HuH-7 (cell line): ENCODE measurements at places on chromosomes 11 and 22.

DNA sequence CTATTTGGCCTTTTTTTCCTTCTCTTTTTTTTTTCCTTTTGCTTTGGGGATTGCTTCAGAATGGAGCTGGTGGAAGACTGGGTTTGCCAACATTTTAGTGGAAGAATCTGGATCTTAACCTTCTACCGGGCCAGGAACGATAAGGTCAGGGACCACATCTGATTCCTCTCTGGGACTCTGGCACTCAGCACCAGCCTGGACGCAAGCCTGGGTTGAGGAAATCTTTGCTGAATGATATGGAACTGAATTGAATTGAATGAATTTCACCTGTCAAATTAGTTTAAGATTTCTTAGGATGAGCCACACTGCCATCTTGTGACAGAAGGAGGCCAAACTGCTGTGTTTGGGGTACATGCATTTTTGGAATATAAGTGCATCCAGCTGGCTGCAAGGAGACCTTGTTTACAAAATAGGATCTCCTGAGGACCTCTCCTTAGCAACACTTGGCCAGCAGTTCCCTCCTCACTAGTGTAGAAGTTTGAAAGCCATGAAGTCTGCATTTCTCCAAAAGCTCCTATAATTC, 30.4 kb downstream of the TPBGL start:
- no peak for DNase-seq

GRCh38 chr11:66363805-66364535, 7.6 kb downstream of the SLC29A2 start:
- DNase-seq: peak; percentile 100

DNA sequence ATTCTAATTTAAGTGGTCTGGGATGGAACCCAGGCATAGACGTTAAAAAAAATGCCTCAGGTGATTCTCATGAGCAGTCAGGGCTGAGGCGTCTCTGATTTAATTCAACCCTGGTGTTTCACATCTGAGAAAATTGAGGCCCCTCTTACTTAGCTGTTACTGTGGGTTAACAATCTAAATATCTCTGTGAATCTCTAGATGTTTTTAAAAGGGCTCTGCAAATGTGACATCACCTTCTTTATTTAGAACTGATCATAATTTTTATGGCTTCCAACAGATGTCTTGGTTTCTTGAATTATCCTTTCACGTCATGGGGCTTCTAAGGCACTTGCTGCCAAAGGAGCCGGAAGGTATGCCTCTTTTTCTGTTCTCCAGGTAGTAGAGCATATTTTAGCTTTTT, 76.1 kb upstream of the LIN7C start:
- DNase-seq: no peak

DNA sequence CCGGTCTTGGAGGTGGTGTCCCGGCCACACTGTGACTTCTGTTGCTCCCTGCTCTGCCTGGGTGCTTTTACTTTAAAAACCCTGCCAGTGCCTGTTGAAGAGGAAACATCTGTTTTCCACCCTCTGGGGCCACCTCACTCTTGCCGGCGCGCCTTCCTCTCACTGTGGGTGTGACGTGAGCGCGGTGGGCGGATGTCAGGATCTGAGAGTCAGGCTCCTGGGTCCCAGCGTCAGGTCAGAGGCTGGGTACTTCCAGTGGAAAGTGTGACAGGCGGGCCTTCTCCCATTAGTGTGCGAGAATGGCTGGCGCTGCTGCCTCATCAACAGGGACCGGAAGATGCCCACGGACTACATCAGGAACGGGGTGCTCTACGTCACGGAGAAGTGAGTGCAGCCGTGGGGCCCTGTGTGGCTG, 54.2 kb downstream of the GRAMD4 start:
- DNase-seq: no peak

GRCh38 chr11:6505577-6506240, 8.6 kb downstream of the DNHD1 start:
- DNase-seq: peak; percentile 53

DNA sequence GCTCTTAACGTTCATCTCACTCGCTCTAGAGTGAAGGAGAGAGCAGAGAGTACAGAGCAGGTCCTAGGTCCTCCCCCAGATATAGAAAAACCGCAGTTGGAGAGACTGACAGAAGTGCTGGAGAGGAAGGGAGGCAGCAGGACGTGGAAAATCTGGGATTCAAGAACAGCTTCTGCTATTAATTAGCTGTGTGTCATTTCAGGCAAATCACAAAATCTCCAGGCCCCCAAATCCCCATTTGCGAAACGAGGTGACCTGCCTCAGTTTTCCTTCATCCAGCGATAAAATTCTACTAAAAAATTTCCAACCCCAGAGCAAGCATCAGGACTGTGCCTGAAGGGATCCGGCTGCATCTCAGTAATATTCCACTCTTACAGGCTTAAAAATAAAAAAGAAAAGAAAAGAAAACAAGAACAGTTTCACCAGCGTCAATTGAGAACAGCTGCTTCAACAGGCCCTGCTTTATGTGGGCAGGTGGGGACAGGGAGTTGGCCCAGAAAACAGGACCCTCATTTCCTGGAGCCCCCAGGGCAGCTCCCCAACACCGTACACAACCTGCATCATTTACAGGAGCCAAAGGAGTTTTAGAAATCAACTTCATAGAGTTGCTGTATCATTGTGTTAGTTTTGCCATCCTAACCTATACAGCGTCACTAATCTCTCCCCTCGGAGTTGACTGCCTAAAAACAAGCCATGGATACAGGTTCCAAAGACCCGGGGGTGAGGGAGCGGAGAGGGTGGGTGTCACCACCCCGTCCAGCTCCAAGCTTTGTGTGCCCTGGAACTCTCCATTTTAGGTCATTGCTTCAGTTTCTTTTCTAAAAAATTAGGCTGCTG, 2.3 kb upstream of the MALAT1 start:
- DNase-seq: no peak

DNA sequence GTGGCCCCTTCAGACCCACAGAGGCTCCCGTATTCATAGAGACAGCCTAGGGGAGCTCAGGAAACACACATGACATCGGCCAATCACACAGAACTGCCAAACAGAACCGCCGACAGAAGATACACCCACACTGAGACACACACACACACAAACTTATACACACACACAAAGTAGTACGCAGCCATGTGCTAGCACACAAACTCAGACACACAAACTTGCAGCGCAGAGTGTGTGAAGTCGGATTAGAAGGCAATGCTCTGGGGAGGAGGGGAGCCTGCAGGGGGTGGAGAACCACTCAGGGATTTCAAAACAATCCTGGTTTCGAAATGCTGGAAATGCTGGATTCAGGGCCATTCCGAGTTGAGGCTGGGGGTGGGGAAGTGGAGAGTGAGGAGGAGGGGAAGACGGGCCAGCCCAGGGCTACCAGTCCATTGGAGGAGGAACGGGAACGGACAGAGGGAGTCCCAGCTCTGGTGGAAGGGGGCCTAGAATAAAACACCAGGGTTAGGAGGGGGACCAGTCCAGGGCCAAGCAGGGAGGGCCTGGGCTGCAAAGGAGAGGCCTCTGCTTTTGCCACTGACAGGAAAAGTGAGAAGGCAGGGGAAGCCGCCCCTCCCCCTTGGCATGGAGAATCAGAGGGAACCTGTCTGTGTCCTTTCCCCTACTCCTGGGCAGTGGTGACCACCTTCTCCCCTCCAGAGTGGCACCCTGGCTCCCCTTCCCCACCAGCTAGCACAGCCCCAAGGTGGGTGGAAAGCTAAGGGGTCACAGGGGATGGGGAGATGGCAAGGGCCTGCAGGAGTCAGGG, 4.4 kb downstream of the BCL9L start:
- peak; percentile 88 for DNase-seq

DNA sequence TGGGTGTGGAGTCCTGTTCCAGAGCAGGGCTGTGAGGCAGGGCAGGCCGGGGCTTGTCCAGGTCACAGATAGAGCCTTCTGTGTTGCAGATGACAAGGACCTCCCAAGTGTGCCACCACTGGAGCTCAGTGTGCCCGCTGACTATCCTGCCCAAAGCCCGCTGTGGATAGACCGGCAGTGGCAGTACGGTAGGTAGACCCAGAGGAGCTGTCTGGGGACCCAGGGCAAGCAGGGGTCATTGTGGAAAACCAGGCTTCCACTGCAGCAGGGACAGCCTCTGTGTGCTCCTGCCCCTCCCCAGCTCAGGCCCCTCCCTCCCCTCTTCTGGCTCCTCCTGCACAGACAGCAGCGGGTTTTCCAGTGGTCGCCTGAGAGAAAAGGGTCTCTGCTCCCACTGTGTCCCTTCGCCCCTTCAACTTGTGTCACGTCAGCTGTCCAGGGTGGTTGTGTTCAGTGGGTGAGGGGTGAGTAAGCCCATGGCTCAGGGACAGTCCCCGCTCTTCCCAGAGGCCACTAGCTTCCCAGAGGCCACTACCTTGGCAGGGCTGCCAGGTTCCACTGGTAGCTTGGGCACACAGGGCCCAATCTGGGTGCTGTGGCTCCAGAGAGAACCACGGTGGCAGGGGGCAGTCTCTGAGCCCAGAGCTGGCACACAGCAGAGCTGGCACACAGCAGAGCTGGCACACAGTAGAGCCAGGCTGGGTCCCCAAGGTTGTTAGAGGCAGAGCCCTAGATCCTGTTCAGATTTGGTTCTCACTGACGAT, 78.4 kb downstream of the MED15 start:
- no peak for DNase-seq

DNA sequence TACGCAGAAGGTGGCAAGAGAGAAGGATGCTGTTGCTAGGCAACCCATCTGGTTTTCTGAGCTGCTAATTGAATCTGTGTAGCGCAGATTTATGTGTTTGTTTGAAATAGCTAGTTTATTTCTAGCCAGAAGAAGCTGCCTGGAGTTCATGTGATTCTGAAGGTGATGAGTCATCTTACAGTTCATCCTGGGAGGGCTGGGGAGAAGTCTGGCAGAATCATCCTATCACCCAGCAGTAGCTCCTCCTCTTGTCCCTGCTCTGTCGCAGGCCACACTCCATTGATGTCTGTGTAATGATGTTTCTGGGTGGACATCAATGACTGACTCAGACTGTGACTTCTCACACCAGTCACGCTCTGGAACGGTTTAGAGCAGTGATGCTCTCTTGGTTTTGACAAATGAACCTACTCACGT, 4.8 kb upstream of the FBXO7 start:
- DNase-seq: no peak

DNA sequence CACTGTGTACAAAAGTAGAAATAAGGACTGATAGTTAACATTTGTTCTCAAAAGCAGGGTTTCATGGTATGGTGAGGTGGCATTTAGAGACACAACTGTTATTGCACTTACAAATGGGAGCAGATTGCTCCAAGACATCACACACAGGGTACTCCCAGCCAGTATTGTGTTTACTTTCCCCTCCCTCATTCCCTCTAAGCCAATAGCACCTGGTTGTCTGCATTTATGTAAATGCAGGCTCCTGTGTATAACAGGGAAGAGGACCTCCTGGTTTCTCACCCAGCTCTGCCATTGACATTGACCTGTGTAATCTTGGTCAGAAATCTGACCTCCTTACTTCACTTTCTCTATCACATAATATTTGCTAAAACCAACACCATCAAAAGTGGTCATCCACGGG, 154.4 kb downstream of the NAV2 start:
- DNase-seq: no peak

DNA sequence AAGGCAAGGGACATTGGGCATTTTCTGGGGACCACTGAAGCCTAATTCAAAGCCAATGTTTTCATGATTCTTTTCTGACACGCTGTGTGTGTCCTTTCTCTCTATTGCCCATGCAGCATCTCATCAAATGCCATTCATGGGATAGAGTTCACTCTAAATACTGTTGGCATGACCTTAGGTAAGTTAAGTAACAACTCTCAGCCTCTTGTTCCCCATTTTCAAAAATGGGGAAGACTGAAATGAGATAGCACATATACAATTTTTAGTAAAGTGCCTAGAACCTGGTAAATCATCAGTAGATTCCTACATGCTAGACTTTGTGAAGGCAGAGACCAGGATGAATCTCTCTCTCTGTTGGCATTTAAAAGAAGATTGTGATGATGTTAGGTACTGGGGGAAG, 12.7 kb upstream of the OR52K2 start:
- no peak for DNase-seq

DNA sequence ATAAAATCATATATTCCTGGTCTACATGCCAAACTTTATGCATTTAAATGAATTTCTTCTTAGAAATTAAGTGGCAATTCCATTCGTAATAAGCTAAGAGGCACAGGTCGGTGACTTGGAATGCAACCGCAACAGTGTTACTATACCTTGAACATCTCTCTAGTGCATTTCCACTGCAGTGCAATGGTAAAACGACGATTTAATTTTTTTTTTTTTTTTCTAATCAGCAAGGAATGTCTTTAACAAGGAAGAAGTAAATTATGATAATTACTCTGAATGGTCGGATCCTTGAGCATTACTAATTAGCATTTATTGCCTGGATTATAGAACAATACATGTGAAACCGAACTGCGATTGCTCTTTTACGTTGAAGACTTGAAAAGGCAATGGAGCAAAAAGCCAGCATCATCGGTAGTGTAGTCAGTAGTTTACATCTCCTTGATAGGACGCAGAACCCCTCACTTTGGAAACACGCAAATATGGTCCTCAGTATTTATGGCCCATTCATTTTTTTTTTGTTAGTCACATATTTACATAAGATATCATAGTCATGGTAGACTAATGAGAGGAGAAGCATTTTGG, 20.2 kb downstream of the BLID start:
- no peak for DNase-seq

- DNase-seq: no peak
Measured at GRCh38 chr22:17878941-17879340, 104.7 kb upstream of the BID start.

GRCh38 chr11:23097891-23098290, 237.6 kb upstream of the CCDC179 start:
- DNase-seq: no peak

DNA sequence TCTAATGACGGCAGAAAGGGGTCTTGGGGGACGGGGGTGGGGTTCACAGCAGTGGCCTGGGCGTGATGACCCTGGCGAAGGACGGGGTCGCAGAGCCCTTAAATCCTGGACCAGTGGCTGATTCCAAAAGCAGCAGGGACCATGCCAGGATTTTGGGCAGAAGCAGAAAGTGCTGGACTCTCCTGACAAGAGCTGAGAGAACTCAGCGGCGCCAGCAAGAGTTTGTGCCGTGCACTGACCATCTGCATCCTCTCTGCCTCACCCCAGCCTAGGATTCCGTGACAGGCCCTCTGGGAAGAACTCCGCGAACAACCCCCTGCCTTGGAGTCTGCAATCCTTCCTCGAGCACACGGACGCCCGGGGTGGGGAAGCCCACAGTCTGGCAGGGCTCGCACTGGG, 644 bp upstream of the NDUFV1 start:
- peak; percentile 87 for DNase-seq

GRCh38 chr11:120749395-120749794, 237.8 kb downstream of the GRIK4 start:
- no peak for DNase-seq

GRCh38 chr22:46936378-46936903, 174.0 kb downstream of the TBC1D22A start:
- no peak for DNase-seq

GRCh38 chr11:113628912-113629311, 77.2 kb downstream of the TMPRSS5 start:
- no peak for DNase-seq

DNA sequence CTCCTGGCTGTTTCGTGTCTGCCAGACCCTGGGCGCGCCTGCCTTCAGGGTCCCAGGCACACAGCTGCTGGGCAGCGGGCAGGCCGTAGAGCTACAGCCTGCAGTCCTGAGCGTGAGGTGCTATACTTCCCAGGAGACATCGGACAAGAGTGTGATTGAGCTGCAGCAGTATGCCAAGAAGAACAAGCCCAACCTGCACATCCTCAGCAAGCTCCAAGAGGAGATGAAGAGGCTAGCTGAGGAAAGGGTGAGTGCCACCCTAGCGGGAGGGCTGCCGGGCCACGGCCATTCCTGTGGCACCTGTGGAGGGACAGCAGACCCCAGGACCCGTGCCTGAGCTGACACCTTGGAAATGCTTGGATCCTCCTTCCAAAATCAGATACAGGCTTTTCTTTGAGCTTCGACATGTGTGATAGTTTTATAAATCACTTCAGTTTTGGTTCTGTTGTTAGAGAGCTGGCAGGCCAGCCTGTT, 7.1 kb upstream of the RANBP1 start:
- no peak for DNase-seq
